ENCODE measurements at places on chromosomes 2 and 18.

GRCh38 chr18:8140841-8141501 is 468.3 kb upstream of the RAB12 start:
- no peak for DNase-seq

- no peak for DNase-seq
These were observed 26.2 kb downstream of the ADI1 start for GRCh38 chr2:3492951-3493614.

DNA sequence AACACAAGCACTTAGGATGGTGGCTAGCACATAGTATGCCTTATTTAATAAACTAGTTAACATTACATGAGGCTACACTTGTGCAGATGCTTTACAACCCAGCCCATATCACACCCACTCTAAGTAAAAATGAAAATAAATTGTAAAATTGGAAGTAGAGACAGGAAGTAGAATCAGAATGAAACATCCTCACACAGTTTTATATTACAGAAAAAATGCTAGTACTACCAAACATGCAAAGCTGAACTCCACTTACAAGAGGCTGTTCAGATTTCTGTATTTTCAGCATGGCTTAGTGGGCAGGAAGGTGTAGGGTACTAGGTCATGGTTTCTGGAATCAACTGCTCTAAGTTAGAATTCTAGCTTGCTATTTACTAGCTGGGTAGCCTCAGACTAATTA is 18.2 kb upstream of the CRIM1 start:
- no peak for DNase-seq

DNA sequence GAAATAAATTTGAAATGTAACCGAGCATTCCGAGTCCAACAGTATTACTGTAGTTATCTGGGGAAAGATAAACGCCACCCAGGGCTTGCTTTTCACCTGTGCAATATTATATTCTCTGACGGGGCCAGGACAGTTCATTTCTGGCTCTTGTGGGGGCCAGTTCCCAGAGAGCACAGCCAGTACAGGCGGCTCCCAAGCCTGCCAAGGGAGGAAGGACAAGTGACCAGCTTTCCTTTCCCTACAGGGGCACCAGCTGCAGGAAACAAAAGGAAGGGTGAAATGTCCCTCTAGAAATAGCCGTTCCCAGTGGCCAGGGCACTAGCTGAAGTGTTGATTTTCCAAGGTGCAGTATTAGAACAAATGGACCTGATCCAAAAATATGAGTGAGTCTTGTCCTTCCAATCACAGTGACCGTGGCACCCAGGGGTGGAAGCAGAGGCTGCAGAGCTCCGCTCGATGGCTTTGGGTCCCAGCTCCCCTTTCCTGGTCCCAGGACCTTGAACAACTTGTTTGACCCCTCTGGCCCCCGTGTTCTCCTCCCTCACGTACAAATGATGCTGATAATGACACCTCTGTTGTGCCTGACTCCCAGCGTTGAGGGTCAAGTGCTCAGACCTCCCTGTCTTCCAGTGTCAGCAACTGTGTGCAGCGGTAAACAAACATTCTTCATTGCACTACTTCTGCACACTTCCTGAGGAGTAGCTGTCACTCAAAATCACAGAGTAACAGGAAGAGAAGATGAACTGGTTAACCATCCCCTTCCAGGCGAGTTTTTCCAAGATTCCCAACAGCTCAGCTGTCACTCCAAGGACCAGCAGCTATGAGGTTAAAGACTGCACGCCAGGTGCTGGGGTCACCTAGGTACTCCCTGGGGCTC is 40.9 kb downstream of the GYPC start:
- DNase-seq: no peak

DNA sequence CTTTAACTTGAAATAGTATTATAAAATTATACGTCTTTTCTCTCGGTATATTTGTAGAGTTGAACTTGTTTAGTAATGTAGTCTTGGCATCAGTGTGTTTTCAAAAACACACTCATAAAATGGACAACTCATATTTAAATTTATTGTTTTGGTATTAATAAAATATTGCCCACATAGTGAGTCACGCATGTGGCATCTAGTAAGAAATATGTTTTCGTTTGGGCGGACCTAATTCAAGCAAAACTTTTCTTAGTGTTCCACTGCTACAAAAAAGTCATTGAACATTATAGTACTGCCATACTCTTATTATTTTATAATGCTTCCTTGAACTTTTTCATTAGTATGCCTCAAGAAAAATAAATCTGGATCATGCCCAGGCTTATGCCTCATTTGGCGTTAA is 31.1 kb upstream of the FAM237A start:
- DNase-seq: no peak

GRCh38 chr2:209592106-209592505 is 168.3 kb downstream of the MAP2 start:
- no peak for DNase-seq

- DNase-seq: no peak
These were observed 85.2 kb downstream of the HS1BP3 start for GRCh38 chr2:20565623-20566236.

DNA sequence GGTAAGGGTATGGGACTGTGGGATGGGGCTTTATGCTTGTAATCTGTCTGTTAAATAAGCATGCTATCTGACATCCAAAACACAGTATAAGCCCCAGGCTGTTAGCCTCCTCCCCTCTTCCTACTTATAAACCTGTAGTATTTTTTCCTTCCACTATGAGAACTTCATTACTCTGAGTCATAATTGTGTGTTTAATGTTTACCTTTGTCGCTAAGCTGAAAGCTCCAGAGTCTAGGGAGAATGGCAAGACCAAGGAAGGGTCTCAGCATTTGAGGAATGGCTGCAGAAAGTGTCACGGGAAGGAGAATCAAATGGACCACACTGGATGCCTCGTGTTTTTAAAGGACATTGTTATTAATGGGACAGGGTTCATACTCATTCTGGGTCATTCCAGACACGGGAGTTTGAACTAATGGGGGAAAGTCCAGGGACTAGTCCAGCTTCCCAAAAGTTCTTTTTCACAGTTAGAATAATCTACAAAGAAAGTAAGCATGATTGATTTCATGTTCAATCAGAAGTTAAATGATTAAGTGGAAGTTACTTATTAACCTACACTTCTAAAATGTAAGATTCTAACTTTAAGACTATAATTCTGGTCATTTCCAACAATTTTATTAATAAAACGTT is 292.2 kb downstream of the AFF3 start:
- no peak for DNase-seq
